ENCODE measurements at places on chromosomes 1 and 21. TPM values are rescaled to one million over a fixed set of nuclear protein-coding genes. Genes with fewer than 3 reads are reported as not detected.

DNA sequence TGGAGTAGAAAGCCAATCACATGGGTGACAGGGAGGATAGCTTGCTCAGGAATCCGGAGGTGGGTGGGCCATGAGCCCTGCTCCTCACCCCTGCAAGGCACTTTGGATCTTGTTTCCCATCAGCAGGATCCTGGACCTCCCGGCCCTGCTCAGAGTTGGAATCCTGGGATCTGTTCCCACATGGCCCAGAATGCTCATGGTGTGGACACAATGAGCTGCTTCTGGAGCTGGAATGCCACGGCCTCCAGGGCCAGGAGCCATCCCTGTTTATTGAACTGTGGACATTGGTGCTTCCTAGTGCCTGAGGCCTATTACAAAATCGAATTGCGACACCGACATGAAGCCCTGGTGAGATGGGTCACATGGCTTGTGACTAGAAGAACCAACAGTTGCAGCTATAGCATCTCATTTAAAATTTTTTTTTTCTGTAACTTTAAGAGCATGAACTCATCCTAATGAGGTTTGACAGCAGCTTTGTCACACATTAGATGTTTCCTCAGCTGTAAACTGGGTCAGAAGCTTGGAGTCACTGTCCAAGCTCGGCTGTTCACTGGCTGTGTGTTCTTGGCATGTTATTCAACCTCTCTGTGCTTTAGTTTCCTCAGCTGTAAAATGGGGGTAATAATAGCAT is 40.4 kb upstream of the GOLT1A start:
- no peak for DNase-seq

The UBE2G2 gene
- total RNA-seq, result 68.3 TPM

GRCh38 chr21:14531757-14532316 is 14.3 kb downstream of the SAMSN1 start:
- no peak for DNase-seq

DNA sequence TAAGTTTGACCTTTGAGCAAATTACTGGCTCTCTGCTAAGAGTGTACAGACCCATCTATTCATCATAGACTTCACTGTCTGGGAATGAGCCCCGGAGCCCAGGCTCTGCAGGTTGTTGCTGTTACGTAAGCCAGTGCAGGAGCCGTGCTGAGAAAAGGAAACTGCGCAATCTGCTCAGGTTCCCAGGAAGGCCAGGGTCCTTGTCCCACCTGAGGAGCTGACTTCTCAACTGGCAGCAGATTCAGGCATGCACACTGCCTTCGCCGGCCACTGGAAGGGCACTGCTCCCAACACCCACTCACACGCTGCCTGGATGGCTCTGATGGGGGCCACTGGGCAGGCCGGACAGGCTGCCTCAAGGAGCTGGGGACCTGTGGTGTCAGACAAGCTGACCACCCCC is 19.5 kb downstream of the RCAN1 start:
- DNase-seq, result no peak

DNA sequence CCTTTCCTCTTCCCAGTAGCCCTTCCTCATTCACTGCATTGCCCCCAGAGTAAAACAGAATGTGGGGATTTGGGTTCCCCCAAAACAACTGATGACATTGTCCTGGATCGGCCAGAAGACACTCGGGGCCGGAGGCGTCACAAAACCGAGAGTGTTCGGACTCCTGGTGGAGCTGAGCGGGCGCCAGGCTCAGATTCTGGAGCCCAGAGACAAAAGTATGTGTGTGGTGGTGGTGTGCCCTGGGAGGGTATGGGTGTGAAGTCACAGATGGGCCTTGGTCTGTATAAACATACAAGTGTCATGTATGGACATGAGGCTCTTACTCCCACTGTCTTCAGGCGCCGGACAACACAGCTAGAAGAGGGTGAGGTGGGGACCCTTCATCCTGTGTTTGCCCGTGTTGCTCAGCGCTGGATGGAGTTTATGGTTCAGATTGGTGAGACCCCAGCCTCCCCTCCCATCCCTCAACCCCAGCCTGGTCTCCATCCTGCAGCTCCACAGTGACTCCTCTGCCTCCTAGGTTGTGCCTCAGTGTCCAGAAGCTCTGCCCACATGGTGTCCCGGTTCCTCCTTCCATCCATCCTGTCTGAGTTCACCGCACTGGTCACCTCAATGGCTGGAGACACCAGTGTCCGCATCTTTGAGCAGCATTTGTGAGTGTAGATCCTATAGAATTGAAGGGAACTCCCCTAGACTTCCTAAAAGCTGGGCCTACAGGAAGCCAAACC is 12.4 kb downstream of the HYI start:
- DNase-seq, result no peak

DNA sequence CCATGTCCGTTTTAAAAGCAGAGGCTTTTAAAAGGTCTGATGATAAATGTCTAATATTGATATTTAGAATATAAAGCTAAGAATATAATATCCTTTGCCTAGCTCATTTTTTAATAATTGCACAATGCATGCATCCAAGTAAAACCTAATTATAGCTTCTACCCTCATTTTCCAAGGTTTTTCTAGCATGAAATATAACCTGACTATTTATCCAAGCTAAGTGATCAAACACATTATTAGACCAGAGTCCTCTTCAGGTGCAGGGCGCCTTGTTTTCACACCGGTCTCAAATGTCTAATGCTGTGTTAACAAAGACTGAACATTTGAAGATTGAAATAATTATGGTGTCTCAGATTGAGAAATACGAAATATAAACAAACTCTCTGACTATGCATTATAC is 648.9 kb upstream of the CXADR start:
- no peak for DNase-seq

DNA sequence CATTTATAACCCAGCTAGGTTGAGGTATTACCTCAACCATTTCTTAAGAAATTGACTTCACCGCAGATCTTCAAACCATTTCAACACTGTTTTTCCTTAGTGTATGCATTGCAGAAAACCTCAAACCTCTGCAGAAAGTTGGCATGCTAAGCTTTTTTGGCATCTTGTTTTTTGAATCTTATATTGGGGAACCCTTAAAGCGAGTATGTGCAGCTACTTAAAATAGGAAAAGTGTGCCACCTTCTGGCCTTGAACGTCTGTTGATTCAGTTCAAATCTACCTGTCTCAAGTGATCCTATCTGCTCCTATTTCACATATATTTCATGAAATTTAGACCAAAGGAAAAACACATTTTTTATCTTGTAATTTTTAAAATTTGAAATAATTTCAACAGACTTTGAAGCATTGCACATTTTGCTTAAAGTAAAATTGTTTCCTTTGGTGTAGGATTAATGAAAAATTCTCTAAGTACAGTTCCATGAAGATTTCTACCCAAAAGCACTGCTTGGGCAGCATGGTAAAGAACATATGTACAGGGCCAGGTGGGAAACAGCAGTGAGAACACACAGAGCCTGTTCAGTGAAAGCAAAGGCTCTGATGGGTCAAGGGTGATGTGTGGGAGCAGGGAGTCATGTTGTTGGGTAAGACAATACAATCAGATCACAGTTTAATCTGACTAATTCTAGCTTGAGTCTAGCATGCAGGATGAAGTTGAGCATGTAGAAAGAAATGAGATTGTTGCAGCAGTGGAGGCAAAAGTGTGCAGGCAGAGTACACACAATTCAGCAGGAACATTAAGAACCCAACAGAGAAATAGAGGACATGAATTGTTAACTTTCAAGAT is 17.2 kb downstream of the HENMT1 start:
- DNase-seq, result peak; percentile 67

The MEX3A gene
- total RNA-seq, result 11.2 TPM

- no peak for DNase-seq
Observed at GRCh38 chr1:157870490-157870889, 28.9 kb upstream of the CD5L start.

The JUN gene
- 73.6 TPM for total RNA-seq

The KRTAP19-3 gene
- not detected for total RNA-seq

The AMY1A gene
- not detected for total RNA-seq

The MTARC2 gene
- 0.55 TPM for total RNA-seq

- peak; percentile 43 for DNase-seq
Observed at GRCh38 chr1:28249013-28249865, 10.1 kb upstream of the SESN2 start.
